Right hindlimb (tissue), 1 donor: ENCODE measurements at places on chromosomes 6 and 20.

GRCh38 chr6:9583753-9584352 lies 831.0 kb downstream of the TFAP2A start:
- no peak for DNase-seq

- peak; percentile 32 for DNase-seq
Observed at GRCh38 chr6:144150710-144151657, 667 bp downstream of the STX11 start.

- DNase-seq: no peak
Observed at GRCh38 chr20:58621906-58622548, 29.1 kb upstream of the STX16 start.

GRCh38 chr20:43507150-43508080 lies at the start of gene L3MBTL1:
L3MBTL1 (plus strand) TSS chr20:43507697; CDS start chr20:43513504, 5,807 bp downstream.
- DNase-seq: peak; percentile 54

- no peak for DNase-seq
Observed at GRCh38 chr6:31898383-31899011, 999 bp upstream of the EHMT2 start.

- no peak for DNase-seq
Observed at GRCh38 chr20:56828402-56828801, 199.3 kb downstream of the TFAP2C start.

DNA sequence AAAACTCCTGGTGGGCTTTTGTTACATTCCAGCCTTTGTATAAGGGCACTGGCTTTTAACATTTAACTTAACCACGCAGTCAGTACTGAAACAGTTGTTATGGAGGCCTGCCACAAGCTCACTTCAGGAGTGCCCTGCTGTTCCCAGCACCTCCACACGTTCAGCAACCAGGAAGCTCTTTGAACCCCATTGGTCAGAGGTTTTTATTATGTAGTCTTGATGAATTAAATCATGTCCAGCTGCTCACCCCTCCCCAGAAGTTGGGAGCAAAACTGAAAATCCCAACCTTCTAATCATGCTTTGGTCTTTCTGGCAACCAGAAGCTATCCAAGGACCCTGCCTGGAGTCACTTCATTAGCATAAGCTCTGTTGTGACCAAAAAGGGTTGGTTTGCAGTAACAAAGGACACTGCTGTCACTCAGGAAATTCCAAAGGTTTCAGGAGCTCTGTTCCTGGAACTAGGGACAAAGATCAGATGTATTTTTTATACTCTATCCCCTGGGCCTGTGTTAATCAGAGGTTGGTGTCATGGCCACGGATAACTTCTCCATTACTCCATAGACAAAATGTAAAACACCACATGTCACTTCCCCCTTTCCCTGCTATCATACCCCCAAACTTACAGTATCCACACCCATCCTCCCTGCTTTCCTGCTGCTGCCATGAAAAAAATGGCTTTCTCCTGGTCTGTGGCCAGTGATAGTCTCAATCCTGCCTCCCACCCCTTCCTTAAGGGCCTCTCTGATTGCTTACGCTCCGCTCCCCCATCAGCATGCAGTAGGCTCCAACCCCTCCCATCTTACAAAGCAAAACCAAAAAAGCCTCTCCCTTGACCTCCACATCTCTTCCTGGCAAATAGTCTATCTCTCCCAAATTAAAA lies 3.1 kb downstream of the ARMC12 start:
- no peak for DNase-seq

GRCh38 chr20:17128206-17128605 lies 98.6 kb upstream of the PCSK2 start:
- DNase-seq: no peak

DNA sequence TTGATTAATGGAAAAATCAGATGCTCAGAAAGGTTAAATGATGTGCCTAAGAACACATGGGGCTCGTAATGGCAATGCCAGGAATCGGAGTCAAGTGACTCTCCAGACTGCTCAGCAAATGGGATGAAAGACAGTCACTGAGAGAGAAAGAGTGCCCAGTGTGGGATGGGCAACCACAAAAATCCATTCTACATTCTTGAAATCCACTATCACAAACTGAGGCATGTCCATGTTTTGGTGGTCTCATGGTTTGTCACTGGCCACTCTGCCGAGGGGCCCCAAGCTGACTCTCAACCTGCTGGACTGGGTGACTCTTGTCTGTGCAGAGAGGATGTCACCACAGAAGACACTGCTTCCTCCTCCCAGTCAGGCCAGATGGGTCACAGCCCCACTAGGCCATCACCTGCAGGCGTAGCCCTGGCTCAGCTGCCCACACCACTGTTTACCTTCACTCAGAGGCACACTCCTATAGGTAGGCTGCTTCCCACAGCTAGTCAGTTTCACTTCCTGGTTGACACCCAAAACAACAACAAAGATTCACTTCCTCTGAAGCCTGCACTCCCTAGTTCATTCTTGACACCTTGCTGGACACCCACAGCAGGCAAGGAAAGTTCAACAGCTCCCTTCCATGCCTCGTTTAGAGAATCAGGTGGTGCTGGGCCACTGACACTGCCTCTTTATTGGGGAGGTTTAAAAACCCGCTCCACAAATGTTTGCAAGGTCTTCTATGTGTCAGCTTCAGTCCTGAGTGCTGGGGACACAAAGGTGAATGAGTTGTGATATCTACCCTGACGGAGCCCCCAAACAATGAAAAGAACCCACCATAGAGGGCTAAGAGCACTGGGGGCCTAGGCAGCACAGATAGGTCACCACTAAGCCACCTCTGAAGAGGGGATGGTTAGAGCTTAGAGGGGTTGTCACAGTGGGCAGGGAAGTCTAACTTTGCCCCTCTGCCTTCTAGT lies 21.7 kb downstream of the MAP1LC3A start:
- no peak for DNase-seq

DNA sequence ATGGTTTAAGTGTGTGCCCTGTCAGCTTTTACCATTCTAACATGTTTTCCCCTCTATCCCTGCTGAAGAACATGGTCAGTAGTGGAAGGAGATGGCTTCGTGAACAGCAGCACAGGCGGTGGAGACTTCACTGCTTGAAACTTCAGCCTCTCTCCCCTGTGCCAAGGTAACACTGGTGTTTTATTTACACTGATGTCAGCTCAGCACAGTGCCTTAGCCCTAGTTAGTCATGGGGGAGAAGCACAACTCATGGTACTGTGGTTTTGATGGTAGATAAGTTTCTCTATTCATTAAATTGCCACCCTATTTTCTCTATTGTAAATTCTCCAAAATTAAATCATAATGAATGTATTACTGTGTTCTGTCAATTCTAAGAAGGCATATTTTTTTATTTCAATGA lies 56.6 kb downstream of the MTHFD1L start:
- no peak for DNase-seq

DNA sequence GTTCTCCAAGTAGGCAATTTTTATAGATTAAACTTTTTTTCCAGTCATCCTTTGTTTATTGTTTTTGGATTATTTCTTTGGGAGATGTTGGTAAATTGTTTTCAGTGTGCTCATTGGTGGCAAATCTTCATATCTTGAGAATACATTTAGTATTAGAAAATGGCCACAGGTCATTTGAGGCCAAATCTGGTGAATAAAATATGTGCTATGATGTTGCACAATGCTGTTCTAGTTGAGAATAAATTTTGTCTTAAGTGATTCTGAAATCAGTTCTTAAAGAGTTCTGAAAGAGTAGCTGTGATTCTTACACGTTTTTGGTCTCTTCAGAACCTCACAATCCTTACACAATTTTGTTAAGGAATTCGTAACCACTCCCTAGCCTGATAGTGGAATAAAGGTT lies 20.1 kb downstream of the CDKAL1 start:
- DNase-seq: no peak

GRCh38 chr6:167651318-167652041 lies 175.2 kb upstream of the AFDN start:
- DNase-seq: no peak

DNA sequence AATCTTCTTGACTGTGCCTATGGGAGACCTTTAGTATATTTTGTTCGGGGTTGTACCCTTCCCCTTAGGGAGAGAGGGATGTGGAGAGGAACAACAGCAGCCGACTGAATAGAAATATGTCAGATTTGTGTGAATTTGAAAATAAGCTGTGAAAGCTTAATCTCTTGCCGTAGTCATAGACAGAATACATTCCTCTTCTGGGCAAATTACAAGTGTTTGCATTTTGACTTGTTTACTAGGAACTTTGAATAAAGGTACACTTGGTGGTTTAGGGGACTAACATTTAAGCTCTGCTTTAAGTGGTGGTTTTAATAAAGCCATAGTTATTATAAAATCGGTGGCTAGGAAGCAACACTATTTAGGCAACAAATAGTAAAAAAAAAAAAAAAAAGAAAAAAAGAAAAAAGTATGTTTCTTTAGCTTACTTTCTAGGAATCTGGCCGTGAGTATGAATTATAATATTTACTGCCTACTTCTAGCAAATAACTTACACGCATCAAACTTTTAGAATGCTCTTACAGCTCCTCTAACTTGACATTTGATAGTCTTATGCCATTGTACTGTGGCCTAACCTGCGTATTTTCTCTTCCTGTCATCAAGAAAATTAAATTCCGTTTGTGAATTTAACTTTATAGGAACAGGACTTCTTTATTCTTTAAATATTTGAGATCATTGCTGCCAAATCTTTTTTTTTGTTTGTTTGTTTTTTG lies 65.1 kb downstream of the ZBTB2 start:
- no peak for DNase-seq

GRCh38 chr6:16472349-16473069 lies 234.1 kb downstream of the GMPR start:
- no peak for DNase-seq

- no peak for DNase-seq
Observed at GRCh38 chr6:147900247-147900830, 391.8 kb downstream of the SAMD5 start.

DNA sequence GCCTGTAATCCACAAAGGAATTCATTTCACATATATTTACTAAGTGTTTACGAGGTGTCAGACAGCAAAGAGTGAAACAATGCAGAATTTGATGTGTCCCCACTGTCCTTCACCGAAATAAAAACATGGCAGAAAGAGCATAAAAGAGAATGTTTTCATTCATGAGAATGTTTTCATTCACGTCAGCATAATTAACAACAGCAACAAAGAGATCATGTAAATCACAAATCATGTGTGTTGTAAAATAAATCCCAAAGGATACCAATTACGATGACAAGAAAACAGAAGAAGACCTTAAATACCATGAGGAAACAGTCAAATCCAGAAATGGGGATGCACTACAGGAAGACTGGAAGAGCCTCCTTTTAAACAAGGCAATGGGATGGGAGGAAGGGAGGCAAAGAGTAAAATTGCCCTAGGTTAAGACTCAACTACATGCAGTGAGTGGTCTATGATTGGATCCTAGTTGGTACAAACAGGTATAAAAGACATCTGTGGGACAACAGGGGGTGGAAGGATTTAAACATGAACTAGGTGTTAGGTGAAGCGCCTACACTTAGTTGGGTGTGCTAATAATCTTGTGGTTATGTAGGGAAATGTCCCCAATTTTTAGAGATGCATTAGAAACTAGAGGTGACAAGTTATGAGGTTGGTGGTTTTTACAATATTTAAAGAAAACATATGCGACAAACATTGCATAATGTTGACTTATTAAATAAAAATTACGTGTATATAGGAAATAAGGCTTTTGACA lies 1.5 kb downstream of the ZSCAN31 start:
- no peak for DNase-seq

DNA sequence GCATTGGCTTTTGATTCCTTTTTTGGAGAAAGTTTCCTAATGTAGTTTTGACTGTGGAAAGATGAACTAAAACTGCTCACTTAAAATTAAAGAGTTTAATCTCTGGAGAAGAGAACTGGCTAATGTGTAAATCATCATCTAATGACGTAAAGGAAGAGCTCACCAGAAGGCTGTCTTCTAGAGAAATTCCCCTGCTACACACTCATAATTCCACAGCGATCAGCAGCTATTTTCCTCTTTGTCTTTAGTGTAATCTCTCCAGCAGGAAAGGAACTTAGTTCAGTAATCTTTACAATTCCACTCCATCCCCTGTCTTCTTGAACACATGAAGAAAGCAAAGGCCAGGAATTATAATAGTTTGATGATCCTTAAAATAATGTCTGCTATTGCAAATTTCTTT lies 15.8 kb downstream of the SPTLC3 start:
- no peak for DNase-seq

GRCh38 chr6:34657307-34657978 lies 39.1 kb downstream of the ILRUN start:
- DNase-seq: peak; percentile 72

DNA sequence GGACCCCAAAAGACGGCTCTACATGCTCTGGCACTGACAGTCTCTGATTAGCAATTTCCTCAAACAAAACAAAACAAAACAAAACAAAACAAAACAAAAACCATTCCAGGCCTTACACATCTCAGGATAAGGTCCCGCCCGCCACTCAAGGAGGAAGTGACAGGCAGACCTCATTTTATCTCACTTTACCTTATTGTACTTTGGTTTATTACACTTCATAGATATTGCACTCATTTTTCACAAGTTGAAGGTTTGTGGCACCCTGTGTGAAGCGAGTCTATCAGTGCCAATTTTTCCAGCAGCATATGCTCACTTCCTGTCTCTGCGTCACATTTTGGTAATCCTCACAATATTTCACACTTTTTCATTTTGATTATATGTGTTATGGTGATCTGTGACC lies 15.2 kb downstream of the ZBP1 start:
- no peak for DNase-seq

DNA sequence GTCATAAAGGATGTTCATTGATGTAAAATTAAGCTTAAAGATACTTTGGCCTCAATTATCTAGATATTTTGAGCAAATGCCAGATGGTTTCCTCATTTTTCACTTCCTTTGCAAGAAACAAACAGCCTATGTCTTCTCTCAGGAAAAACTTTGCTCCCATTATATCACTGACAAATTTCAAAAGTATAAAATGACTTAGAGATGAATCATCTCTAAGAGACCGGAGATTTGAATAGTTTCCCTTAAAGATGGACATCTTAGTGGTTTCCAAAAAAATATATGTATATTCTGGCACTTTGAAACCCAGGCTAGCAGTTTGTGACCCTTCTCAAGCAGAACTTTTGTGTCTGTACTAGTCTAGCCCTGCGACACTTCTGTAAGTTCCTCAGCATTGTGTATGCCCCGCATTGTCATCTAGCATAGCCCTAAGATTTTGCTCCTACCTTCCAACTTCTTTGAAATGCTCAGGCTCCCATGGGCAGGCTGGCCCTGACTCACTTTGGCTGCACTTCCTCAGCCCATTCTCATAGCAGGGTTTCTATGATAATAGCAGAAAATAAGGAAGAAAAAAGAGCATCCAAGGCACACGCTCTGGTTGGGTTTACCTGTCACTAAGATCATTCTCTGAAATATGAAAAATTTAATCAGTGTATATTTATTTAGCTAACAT lies 25.7 kb upstream of the POU3F2 start:
- DNase-seq: no peak

- DNase-seq: no peak
Observed at GRCh38 chr6:4883298-4883697, 107.1 kb downstream of the CDYL start.
